ENCODE measurements at places on chromosomes 11 and 22.

- no peak for DNase-seq
These were observed 60.5 kb downstream of the CWC15 start for GRCh38 chr11:94912806-94913205.

- no peak for DNase-seq
These were observed 437 bp downstream of the SLC43A3 start for GRCh38 chr11:57426439-57426928.

GRCh38 chr22:39182478-39183030 is 30.1 kb upstream of the CBX7 start:
- no peak for DNase-seq

DNA sequence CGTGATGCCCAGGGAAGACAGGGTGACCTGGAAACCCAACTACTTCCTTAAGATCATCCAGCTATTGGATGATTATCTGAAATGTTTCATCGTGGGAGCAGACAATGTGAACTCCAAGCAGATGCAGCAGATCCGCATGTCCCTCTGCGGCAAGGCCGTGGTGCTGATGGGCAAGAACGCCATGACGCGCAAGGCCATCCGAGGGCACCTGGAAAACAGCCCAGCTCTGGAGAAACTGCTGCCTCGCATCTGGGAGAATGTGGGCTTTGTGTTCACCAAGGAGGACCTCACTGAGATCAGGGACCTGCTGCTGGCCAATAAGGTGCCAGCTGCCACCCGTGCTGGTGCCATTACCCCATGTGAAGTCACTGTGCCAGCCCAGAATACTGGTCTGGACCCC is 43.5 kb upstream of the DAGLA start:
- DNase-seq, result no peak

- DNase-seq, result no peak
These were observed 5.7 kb downstream of the PPARA start for GRCh38 chr22:46156031-46156430.

DNA sequence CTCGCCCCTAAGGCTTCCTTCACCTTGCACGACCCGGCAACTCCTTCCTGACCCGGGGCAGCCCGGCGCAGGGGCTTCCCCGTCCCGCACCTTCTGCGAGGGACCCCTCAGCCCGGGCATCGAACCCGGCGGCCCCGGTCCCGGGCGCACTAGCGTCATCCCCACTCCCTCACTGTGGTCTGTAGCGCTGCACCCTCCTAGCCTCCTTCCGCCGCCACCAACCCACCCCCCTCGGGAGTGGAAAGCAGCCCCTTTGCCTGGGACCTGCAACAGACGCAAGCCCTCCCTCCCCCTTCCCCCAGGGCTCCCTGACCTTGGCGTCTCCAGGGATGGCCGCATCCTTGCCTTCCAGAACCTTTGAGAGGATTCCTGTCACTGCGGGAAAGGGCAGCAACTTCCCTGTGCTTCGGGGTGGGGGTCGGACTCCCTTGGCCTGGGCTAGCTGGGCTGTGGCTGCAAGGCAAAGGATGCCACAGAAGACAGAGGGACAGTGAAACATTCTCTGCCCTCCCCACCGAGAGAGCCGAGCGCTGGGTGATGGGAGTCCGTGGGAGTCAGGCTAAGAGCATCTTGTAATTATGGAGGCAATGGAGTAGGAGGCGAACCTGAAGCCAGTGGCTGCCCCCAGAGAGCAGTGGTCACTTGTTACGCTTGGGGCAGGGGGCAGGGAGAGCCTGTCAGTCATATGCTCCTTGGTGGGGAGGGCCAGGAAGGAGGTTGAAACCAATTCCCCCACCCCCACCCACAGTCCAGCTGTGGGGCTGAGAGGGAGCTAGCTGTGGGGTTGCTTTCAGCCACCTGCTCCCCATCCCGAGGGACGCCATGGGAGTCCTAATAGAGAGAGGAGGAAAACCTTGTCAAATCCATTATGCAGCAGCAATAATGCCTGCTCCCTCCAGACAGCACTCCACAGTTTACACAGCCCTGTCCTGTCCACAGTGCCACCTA is 920 bp downstream of the TMEM132A start:
- no peak for DNase-seq

- DNase-seq, result no peak
These were observed 41.2 kb upstream of the GRAMD4 start for GRCh38 chr22:46578824-46579561.

DNA sequence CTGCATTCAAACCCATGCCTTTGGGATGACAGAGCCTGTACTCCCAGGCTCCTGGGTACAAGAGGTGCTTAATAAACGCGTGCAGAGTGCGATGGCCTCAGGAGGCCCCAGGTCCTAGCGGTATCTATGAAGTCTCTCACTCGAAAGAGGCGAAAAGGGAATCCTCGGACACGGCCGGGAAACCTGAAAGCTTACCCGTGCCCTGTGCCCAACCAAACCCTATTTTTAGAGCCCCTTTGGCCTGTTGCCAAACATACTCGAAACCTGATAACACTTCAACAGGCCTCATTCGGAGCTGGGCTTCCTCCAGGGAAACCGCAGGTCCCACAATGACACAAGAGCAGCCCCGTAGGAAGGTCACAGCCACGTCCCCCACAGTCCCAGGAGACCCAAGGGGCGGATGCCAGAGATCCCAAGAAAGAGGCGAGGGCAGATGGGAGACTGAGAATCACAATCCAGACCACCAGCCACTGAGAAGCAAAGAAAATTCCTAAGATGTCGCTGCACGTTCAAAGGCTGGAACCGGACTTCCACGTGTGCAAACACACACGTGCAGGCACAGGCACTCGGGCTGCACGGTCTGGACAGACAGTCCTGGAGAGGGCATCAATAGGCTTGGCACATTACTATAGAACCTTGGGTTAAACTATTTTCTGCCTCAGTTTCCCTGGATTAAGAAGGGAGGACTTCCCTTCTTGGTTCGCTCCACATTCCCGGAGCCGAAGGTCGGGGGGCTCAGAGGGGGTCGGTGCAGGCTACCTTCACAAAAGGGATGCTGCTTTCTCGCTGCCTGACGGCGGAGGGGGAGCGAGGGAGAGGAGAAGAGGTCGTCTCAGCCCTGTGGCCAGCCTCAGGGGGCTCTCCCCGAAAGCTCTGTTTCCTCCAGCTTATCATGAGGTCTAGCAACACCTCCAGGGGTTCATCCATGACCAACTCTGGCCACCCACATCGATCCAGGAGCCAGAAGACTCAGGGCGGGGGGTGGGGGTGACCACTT is 8.2 kb downstream of the PDGFB start:
- DNase-seq, result no peak

- no peak for DNase-seq
These were observed 7.6 kb upstream of the RBFOX2 start for GRCh38 chr22:36036167-36036624.

Measured in stimulated activated CD4-positive, alpha-beta T cell treated with anti-CD3 and anti-CD28 coated beads, Interleukin-2, amount 100 ng/mL, for 4 hours (primary cell).